ENCODE measurements at places on chromosomes 1 and 21.
A peak's percentile ranks its signal among the peaks of the same experiment; 100 is the strongest.

GRCh38 chr1:37174876-37175275, 140.6 kb upstream of the GRIK3 start:
- DNase-seq, result no peak

DNA sequence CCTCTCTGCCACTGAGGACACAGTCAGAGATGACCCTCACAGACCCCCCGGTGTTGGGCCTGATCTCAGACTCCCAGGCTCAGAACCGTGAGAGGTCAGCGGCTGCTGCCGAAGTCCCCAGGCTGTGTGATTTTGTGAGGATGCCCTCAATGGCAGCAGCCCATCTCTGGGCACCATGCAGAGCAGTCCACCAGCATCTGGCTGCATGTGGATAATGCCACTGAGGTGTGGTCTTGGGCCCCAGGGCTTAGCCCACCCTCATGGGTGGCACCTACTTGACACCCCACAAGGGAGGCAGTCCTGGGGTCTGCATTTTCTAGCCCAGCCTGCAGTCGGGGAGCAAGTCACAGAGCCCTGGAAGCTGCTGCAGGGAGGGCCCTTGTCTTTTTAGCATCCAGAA, 5.5 kb upstream of the ACTRT2 start:
- no peak for DNase-seq

DNA sequence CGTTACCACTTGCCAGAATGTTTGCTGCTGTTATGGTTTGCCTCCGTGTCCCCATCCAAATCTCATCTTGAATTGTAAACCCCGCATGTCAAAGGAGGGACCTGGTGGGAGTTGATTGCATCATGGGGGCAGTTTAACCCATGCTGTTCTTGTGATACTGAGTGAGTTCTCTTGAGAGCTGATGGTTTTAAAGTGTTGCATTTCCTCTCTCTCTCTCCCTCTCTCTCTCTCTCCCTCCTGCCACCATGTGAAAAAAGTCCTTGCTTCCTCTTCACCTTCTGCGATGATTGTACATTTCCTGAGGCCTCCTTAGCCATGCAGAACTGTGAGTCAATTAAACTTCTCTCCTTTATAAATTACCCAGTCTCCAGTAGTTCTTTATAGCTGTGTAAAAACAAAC, 44.4 kb downstream of the CFHR5 start:
- DNase-seq, result no peak

DNA sequence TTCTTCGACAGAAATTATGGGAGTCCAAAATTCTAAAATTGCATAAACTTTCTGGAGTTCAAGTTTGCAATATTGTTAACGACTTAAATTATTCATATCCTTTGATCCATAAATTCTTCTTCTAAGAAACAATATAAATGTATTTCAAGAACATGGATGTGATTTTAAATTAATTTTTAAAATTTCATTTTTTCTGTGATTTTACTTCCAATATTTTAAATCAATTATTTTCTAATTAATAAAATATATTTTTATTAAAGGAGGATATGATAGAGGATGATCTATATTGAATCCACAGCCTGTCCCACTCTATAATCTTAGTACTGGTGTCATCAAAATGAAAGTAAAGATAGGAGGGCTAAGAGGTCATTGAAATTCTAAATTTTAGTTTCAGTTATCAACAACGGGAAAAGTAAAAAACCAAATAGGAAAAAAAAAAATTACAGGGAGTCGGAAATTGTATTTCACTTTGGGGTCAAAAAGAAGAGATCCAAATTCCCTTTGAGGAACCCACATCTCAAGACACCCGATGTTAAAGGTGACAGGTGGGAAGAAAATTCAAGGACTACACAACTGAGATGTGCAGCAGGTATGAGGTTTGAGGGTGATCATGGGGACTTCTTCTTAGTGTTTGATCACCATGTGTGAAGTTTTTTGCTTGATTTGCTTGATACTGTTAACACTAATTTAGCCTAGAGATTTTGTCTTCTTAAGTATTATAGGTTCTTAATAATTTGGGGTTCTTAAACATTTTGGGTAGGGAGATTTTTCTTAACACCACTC, 154.8 kb upstream of the RGS18 start:
- DNase-seq, result no peak

DNA sequence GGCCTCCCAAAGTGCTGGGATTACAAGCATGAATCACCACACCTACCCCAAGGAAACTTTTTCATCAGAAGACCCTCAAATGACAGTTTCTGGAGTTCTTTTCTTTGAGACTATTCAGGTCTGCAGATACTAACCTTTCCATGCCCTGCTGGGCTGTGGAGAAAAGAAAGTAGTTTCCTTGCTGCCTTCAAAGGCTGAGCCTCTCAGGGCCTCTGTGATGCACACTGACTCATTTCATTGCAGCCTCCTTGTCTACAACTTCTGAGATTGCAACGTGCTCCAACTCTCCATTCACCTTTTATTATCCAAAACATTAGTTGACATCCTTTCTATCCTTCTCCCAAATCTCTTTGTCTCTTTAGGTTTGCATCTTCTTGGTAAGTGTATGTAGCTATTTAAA, 8.8 kb upstream of the SAMSN1 start:
- no peak for DNase-seq

DNA sequence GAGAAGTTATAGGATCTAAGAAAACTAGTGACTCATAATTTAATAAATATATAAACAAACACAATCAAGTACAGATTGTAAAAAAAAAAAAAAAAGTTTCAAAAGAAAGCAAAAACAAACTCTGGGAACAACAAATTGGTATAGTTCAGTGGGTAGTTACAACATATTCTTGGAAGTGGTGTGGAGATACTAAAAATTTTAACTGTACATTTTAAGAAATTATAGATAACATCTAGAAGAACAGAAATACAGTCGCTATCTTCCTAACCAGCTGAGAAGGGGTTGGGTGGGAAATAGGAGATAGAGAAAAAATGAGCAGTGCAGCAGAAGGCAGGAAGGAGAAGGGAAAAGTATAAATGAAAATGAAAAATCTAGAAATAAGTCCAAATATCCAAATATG, 70.5 kb downstream of the LRRC8C start:
- no peak for DNase-seq

GRCh38 chr1:27300341-27301051, 21.5 kb upstream of the TMEM222 start:
- peak; percentile 81 for DNase-seq

DNA sequence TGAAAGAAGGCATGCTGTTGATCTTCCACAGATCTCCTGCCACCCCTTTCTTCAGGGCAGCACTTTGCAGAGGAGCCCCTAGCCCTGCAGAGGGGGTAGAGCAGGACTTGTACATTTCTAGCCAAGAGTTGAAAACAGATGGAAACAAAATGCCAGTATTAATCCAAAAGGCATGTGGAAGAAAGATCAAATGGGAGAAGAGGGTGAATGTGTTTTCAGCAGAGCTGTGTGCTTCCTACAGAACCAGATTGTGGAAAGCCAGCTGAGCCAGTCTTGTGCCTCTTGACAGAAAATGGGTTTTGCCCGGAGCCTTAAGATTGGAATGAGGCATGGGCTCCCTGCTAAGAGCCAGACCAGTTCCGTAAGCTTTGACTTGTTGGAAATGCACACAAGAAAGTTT, 105.2 kb upstream of the TSPAN2 start:
- DNase-seq, result no peak

- peak; percentile 1 for DNase-seq
These were observed 326.1 kb upstream of the BEND5 start for GRCh38 chr1:49102752-49103151.
